ENCODE measurements at places on chromosomes 7 and 10. TPM values are rescaled to one million over a fixed set of nuclear protein-coding genes. Genes with fewer than 3 reads are reported as not detected.

GRCh38 chr7:12130609-12131008 is 80.5 kb upstream of the TMEM106B start:
- no peak for DNase-seq

- no peak for DNase-seq
Measured at GRCh38 chr7:142954680-142955268, 7.4 kb downstream of the KEL start.

DNA sequence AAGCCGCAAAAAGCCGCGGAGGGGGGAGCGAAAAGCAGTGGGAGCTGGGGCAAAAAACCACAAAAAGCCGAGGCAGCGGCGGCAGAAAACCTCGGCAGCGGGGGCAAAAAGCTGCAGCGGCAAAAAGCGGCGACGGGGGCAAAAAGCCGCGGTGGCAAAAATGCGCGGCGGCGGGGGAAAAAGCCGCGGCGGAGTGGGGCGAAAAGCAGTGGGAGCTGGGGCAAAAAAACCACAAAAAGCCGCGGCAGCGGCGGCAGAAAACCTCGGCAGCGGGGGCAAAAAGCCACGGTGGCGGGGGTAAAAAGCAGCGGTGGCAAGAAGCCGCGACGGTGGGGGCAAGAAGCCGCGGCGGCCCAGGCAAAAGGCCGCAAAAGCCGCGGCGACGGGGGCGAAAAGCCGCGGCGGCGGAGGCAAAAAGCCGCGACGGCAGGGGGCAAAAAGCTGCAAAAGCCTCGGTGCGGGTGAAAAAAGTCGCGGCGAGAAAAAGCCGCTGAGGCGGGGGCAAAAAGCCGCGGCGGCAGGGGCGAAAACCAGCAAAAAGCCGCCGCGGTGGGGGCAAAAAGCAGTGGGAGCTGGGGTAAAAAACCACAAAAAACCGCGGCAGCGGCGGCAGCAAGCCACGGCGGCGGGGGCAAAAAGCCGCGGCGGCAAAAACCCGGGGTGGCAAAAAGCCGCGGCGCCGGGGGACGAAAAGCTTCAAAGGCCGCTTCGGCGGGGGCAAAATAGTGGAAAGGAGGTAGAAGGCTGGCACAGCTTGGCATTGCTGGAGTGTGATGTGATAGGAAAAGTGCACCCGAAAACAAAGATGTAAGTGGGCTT is 135.9 kb downstream of the ZNF92 start:
- no peak for DNase-seq

DNA sequence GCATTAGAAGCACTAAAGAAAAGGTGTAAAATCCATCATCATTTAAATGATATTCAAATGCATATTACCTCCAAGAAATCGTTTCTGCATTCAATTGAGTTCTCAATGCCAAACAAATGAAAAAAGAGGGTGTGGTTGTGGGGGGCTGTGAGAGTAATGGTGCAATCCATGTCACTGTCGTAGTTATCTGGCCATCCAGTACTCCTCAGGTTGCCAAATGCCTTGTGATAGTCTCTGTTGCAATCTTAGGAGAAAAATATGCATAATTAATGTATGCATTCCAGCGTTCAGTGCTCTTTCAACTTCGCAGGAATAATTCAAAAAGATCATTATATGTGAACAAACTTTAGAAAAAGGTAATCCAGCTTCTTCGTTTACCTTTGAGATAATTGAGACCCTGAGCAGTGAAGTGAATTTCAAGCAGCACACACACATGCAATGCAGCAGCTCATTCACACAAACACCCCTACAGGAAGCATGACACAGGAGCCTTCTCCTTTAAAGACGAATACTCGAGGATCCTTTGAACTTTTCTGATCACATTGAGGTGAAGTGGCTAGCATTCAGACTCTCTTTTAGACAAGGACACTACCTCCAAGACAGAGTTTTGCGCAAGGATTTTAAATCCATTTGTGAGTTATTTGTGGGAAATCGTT is 73.4 kb downstream of the OR13A1 start:
- DNase-seq = no peak

- no peak for DNase-seq
Measured at GRCh38 chr7:35725280-35725680, 30.3 kb upstream of the HERPUD2 start.

DNA sequence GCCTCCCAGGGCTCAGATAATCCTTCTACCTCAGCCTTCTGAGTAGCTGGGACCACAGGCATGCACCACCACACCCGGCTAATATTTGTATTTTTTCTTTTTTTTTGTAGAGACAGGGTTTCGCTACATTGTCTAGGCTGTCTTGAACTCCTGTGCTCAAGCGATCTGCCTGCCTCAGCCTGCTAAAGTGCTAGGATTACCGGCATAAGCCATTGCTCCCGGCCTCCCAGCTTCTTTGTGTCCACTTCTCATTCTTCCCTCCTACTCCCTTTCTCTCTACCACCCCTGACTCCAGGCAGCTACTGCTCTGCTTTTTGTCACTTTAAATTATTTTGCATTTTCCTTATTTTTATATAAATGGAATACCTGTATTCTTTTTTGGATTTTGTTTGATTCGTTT is 83.4 kb downstream of the PALS2 start:
- DNase-seq = no peak

DNA sequence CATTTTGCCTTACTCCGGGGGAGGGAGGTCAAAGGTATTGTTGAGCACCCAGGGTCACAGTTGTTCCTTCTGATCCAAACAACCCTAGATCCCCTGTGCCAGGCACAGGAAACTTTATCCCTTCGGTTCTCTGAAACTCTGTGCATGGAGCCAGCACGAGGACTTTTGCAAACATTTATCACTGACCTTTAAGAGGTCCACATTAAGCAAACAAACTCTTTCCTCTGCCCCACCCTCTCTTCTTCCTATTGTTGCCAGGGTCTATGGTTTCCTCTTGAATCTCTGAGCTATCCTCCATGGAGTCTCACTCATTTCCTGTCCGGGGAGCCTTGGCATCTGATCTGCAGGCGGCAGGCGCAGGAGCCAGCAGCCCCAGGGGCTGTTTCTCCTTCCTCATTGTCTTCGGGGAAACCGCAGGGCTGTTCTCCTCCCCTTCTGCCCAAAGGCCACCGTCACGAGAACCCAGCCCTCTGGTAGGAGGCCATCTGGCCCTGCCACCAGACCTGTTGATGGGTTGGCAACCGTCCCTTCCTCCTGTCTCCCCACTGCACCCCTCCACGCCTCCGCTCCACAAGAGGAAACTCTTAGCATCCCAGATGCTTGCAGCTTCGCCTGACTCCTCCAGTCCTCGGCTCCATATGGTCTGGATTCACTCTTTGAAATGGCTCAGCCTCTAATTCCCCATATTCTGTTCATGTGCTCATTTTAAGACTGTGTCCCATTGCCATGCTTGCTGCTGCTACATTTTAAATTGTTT is 327.3 kb upstream of the NRP1 start:
- DNase-seq = no peak

- no peak for DNase-seq
Measured at GRCh38 chr7:155603858-155604503, 40.5 kb upstream of the RBM33 start.

- DNase-seq = no peak
Measured at GRCh38 chr10:15439341-15439842, 68.3 kb upstream of the FAM171A1 start.

- no peak for DNase-seq
Measured at GRCh38 chr7:69860486-69860885, 262.2 kb downstream of the AUTS2 start.

- DNase-seq = no peak
Measured at GRCh38 chr7:54995610-54996363, 23.0 kb upstream of the EGFR start.

- no peak for DNase-seq
Measured at GRCh38 chr7:29977886-29978651, 11.5 kb downstream of the SCRN1 start.

- DNase-seq = no peak
Measured at GRCh38 chr7:99184532-99185218, 23.2 kb downstream of the KPNA7 start.

- no peak for DNase-seq
Measured at GRCh38 chr10:38127812-38128211, 33.7 kb downstream of the ZNF37A start.

DNA sequence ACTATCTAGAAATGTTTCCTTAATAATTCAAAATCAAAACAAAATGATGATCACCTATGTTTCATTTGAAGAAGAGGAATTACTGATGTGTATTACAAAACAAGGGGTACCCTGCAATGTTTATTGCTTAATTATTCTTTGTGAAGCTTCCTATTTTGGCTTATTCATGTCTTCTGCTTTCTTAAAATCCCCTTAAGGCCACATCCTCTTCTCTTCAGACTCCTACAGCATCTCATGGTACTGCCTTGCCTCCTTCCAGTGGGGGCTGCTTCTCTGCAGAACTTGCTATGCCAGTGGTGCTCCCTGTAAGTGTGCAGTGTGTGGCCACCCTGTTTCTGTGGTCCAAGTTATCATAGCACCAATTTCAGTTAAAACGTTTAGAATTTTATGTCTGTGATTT is 35.0 kb downstream of the CCDC146 start:
- no peak for DNase-seq

DNA sequence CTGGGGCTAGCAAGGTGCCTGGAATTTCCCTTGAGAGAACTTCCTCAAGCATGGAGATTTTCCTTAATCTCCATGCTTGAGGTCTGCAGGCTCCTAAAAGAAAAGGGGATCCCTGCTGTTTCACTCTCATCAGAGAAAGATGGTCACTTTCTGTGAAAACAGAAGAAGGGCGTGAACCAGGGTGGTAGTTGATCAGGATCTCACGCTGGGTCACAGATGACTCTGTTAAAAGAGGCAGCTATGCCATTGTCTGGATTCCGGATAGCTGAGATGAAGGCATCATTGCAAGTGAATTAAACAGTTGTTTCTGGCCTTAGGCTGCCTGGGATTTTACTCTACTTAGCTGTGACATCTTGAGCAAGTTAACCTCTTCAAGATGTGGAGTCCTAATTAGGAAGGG is 525.9 kb downstream of the TYW1 start:
- no peak for DNase-seq

GRCh38 chr7:123714296-123715080 is 34.3 kb downstream of the WASL start:
- no peak for DNase-seq

DNA sequence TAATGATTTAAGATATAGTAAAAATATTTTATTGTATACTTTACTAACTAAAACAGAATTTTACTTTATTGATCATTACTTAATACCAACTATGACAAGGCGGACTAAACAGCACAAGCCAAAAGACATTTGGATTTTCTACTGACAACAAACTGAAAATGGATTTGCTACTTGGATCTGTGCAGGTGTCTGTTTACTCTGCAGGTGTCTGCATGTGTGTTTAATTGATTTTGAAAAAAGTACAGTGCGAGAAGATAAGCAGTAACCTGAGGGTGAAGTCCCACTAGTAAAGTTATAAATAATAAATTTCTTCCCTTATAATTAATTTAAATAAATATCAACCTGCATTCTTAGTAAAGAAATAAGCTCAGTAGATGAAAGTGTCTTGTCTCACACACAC is 696.8 kb upstream of the MBL2 start:
- DNase-seq = no peak

GRCh38 chr7:15938115-15938514 is 251.6 kb upstream of the MEOX2 start:
- no peak for DNase-seq

DNA sequence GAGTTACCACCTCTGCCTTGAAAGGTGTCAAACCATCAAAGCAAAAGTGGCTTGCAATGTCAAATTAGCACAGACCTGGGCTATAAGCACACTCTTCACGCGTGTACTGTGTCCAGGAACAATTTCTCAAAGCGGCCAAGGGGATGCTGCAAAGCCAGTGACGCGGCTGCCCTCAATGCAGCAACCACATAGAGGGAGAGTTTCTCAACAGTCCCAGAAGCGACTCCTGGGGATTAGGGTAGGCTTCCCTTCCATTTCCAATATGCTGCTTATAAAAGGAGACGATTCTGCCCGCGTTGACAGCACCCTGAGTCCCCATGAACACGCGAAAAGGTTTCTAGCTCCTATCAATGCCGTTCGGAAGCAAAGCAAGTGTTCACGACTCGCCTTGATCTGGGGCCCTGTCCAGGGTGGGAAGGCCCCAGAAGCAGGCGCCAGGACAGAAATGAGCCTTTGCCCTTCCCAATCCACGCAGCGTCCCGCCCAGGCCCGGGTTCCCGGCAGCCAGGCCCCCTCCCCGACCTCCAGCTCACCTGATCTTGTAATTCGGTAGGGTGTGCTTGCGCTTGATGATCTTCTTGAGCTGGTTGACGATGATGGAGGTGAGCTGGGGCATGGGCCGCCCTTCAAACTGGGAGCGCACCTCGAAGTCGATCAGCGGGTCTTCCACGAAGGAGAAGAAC is 1.3 kb downstream of the PDZD8 start:
- DNase-seq = peak; percentile 34

DNA sequence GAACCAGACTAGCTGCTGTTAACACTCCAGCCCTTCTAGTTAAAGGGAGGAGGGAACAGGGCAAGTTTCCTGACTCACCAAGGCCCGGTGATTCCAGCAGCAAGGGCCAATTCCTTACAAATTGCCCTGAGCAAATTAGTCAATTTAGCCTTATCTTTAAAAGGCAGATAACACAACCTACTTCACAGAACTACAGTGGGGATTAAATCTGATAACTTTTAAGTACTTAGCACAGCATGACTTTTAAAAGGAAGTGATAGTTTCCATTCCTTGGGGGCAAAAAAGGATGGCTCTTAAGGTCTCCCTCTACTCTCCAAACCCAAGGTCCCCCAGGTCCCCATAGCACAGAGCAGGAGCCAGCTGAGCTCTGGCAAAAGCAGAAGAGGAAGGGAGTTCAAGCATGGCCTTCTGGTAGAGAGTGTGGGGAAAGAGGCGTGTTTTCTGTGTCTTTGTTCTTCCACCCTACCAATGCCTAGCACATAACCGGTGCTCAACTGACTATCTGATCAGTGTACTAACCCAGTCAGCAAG is 4.0 kb downstream of the CDCA7L start:
- DNase-seq = no peak

GRCh38 chr7:121901026-121901425 is 28.1 kb downstream of the PTPRZ1 start:
- DNase-seq = no peak

GRCh38 chr7:30630986-30631385 is 36.3 kb downstream of the GARS1 start:
- DNase-seq = no peak

GRCh38 chr10:132861884-132862461 is 76.0 kb upstream of the NKX6-2 start:
- no peak for DNase-seq

Gene LRRC17
- polyA plus RNA-seq = 60.8 TPM

Gene KLHDC10
- 48.8 TPM for polyA plus RNA-seq

Gene NODAL
- polyA plus RNA-seq = 0.13 TPM

Gene AS3MT
- polyA plus RNA-seq = 26.3 TPM

Gene TBL2
- 42.5 TPM for polyA plus RNA-seq

Gene ATOH7
- 1.5 TPM for polyA plus RNA-seq

Gene NACAD
- polyA plus RNA-seq = 9.8 TPM

Gene FAM131B
- 2.4 TPM for polyA plus RNA-seq

Gene TFEC
- 31.2 TPM for polyA plus RNA-seq

Gene FAM25C
- not detected for polyA plus RNA-seq

Gene AGBL3
- polyA plus RNA-seq = 9.2 TPM

Gene ADAM22
- polyA plus RNA-seq = 10.4 TPM

Gene SORCS1
- 11.6 TPM for polyA plus RNA-seq

All from left renal cortex interstitium (tissue), 4 donors.